ENCODE measurements at places on chromosomes 3 and 15.

GRCh38 chr3:8156138-8156537 is 345.5 kb upstream of the LMCD1 start:
- DNase-seq, result no peak

GRCh38 chr3:104245261-104245660 is 1121.4 kb upstream of the ALCAM start:
- DNase-seq, result no peak

GRCh38 chr3:141218162-141218835 is 13.3 kb upstream of the PXYLP1 start:
- no peak for DNase-seq

DNA sequence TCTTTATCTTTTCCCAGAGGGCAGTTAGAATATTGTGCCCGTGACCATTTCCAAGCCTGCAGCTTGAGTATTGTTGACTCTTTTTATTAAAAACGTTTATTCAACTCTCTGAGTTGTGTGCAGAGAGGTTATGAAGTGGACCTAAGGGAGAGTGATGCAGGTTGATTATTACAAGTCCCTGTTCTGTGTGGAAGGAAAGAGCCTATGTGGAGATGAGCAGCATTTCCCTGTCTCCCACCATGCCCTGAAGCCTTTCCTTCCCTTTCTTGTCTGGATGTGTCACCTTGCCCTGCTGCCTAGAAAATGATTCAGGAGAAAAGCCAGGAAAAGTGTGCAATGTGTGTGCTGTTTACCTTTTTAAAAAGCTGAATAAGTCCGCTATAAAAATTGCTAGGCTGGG is 19.4 kb downstream of the ZPLD1 start:
- no peak for DNase-seq

DNA sequence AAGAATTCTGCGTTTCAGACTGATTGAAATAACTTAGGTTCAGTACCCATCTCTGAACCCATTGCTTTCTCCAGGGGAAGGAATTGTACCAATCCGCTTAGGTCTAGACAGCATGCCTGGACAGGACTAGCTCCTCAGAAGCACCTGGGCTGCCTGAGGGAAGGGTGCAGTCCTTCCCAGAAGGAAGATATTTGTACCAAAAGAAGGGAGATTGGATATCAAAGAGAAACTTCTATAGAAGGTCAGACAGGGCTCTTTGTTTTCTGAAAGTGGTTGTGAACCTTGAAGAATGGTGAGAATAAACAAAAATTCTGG is 133.8 kb upstream of the LRTM1 start:
- DNase-seq, result no peak

DNA sequence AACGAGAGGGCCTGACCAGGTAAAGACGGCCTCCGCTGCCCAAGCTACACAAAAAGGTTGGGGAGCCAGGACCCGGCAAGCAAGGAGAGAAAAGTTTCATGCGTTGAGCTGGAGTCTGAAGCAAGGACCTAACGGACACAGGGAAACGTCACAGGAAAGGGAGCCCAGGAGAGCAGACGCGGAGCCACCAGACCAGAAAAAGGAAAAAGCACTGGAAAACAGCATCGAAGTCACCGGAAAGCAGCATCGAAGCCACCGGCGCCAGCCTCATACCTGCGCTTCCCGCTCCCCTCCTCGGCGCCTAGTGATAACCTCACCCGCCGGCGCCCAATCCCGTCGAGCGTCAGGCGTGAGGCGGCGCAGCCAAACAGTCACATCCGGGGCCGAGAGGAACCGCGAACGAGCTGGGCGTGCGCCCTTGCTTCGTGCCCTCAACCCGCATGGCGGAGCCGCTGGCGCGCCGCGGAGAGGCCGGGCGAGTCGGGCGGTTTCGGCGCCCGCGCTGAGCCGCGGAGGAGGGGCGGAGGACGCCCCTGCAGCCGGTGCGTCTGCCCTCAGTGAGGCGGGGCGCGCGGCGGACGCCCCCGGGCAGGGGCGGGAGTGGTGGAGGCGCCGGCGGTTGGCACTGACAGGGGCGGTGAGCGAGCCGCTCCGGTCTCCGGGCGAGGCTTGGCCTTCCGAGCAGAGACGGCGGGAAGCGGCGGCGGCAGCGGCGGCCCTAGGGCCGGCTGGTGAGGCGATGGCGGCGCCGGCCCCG is at the start of the genes FBXO45 and WDR53:
FBXO45 (plus strand) TSS at position 415 of the 757 bp plus-strand sequence; CDS start at position 740, 325 bp downstream.
WDR53 (minus strand) TSS at position 309 of the 757 bp plus-strand sequence. CDS start 7,079 bp downstream, outside the sequence.
- DNase-seq, result peak; percentile 97

- DNase-seq, result no peak
These were observed 55.5 kb upstream of the FSTL1 start for GRCh38 chr3:120506076-120506827.

DNA sequence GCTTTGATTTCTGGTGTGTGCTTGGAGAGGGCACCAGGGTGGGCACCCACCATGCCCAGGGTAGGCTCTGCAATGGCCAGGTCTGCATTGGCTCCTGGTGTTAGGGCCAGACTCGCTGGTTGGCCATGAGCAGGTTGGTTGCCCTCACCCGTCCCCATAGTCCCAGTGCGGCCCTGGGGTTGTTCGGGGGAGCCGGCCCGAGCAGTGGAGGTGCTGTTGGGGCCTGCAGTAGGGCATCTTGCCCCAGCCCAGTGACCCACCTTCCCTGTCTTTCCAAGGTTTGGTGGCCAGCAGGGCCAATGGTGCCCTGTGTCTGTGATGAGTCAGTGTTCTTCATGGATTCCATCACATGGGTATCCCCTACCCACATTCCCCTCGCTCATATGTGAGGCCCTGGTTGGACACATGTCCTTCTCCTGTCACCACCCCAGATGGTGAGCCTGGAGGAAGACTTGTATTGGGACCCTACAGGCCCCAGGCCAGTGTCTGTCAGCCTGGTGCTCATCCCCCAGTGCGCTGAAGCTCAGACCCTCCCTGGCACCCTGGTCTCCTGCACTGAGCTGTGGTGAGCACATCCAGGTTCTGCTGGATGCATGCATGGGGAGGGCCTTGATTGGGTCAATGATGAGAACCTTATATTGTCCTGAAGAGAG is 190.1 kb downstream of the UBE3A start:
- DNase-seq, result no peak

GRCh38 chr3:96022676-96023075 is 791.7 kb upstream of the EPHA6 start:
- DNase-seq, result no peak

DNA sequence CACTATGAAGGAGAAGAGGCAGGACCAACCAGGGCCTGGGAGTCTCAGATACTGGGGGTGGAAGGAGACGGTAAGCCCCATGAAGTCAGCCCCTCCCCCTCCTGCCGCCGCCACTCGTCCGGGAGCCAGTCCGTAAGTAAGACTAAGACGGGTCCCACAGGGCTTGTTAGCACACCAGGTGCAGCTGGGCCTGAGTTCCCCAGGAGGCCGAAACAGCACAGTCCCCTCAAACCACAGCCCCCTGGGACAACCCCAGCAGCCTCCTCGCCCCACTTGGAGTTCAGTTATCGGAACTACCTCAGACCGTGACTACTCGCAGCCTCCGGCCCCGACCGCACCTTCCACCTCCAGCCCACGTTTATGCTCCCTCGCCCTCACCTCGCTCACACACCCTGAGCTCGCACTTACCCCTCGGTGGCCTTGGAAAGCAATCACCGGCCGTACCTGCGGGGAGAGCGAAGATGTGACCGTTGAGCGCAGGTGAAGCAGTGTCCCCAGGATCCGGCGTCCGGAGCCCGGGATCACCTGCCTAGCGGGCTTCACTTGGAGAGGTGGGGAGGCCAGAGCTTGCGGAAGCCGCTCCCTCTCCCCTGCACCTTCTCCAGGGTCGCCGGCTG is 557 bp downstream of the ELL3 start:
- peak; percentile 47 for DNase-seq

GRCh38 chr3:66033241-66034138 is 5.2 kb downstream of the MAGI1 start:
- no peak for DNase-seq

- DNase-seq, result no peak
These were observed 282.9 kb upstream of the COL8A1 start for GRCh38 chr3:99355465-99355864.

DNA sequence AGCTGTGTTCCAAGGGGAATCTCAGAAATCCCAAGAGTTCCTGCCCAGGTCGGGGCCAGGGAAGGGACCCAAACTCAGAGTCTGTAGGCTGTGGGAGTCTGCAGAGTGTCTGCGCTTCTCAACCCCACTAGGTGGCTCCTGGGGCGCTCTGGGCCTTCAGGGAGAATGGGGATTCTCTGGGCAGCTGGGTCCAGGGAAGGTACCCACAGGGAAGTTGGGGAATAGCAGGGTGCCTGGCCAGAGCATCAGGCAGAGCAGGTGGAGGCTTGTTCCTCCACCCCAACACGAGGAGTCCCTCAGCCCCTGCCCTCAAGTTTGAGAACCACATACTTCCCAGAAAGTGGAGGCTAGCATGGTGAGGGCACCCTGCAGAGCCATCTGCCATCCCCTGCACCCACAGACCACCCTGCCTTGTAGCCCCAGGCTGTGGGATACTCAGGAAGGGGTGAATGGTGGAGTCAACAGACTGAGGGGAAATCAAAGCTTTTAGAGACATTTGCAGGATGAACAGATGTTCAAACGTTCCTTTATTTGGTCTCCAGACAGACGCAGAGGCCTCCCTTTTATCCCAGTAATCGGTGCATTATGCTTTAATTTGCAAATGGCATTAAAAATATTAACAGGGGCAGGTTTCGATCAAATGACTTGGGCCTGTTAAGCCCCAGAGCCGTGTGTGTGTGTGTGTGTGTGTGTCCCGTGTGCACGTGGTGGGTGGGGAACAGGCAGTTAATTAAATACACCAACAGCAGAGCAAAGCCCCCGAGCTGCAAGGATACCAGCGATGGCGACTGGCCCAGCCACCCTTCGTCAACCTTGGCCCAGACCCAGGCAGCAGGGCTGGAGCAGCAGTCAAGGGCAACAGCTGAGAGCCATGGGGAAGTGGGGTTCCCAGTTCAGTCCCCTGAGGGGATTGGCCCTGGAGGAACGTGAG is 57.7 kb downstream of the DNAJB8 start:
- no peak for DNase-seq

GRCh38 chr3:72193771-72194430 is 409.0 kb upstream of the PROK2 start:
- DNase-seq, result no peak

DNA sequence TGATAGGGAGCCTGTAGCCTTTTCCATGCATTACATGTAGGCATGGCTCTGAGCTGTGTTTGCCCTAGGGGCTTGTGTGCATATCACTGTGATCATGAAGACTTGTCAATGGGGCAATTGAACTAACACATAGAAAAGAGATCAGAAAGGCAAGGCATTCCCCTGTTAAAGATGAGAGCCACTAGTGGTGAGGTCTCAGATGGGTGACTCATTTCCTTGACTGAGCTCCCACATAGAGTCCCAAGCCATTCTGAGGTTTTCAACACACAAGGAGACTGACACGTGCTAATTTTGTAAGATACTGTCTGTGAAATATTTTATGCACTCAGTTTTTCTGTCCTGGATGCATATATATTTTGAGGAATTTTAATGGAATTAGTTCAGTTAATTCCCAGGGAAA is 53.8 kb downstream of the SAMMSON start:
- no peak for DNase-seq

- DNase-seq, result no peak
These were observed 99.8 kb downstream of the TMEM108 start for GRCh38 chr3:133138017-133138416.

DNA sequence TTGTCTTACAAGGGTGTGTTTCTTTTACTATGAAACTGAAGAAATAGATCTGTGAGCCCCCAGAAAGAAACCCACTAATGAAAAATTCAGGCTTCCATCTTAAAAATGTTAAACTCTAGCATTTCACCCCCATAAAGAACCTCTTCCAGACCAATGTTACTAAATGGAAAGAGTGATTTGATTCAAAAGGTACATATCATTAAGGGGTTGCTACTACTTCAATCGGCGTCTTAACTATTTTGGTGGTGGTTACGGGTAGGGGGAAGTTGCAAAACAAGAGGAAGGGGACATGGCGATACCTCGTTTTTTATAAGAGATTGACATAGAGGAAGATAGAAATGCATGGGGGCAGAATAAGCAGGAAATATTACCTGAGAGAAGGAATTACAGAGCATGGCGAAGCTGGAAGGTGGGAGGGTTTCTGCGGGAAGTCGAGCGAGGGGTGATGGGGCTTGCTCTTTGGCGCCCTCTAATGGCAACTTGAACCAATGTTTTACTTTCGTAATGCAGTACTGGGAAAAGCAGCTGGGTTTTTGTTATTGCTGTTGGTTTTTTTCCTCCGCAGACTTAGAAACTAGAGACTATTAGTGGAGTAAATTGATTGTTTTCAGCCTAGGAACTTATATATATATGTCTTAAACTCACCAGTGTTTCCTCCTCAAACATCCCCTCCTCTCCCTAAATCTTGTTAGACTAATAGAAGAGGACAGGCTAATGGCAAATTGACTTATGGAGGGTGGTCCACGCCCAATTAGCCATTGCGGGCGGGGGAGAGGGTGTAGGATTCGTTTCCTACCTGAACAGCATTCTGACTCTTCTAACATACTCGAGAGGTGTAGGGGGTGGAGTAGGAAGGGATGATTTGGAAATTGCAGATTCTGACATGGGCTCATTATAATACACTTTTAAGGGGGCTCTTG is 11.3 kb upstream of the SOX2 start:
- peak; percentile 58 for DNase-seq

DNA sequence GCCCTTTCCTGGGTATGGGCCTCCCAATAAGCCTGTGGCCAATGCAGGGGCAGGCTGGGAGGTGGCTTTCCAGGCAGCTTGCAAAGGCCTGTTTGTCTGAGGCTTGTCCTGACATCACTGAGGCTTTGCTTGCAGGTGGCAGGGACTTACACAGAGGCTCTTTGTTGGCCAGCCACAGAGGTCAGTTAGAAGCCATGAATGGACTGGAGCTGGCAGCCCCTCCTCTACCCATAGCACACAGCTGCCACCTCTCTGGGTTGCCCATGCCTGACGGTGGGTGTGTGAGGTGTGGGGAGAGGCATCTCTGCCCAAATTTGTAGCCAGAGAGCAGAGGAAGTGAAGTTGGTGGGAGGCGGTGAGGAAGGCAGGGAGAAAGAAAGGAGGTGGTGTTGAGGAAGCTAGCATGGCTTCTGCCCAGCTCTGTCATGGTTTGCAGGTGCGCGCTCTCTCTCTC is 17.1 kb downstream of the LIMD1 start:
- DNase-seq, result no peak

GRCh38 chr3:67017211-67017610 is 19.1 kb downstream of the KBTBD8 start:
- peak; percentile 18 for DNase-seq

DNA sequence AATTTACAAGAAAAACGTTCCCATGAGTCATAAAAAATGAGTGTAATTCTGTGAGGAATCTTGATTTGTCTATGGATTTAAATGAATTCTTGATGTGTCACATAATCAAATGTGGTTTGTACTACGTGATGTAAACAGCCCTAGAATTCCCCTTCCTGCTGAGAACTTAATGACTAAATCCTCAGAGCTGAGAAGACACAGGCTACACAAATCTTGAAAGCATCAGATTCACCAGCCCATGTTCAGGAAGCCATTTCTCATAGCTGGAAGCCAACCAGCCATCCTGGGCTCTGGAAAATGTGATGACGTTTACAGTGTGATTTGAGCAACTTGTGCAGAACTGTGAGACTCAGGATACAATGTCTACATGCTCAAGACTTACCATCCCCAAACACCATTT is 193.7 kb upstream of the MME start:
- DNase-seq, result no peak

GRCh38 chr3:103127098-103127630 is 692.3 kb downstream of the ZPLD1 start:
- no peak for DNase-seq

GRCh38 chr3:63995086-63995485 is 28.2 kb downstream of the PSMD6 start:
- no peak for DNase-seq
